ENCODE measurements at places on chromosomes 2 and 18. TPM values are rescaled to one million over a fixed set of nuclear protein-coding genes. Genes with fewer than 3 reads are reported as not detected.

CDK15 gene
- 1.5 TPM for polyA plus RNA-seq

DNA sequence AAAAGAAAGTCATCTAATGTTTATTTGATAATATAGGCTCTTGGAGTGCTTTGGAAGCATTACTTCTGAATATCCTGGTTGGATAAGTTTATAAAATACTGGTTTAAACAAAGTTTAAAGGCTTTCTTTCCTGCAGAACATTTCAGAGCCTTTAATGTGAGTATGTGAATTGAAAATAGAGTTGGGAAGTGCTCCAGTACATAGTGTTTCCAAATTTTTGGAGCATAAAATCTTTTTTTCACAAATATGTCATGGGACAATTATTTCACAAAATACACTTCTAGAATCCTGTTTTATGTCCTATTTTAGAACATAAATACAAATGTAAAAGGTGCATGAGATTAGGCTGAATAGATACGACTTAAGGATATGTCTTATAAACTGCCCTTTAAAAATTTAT is 158.9 kb upstream of the HNRNPA3 start:
- DNase-seq: no peak

- DNase-seq: no peak
Measured at GRCh38 chr2:164896634-164897355, 55.2 kb upstream of the COBLL1 start.

DNA sequence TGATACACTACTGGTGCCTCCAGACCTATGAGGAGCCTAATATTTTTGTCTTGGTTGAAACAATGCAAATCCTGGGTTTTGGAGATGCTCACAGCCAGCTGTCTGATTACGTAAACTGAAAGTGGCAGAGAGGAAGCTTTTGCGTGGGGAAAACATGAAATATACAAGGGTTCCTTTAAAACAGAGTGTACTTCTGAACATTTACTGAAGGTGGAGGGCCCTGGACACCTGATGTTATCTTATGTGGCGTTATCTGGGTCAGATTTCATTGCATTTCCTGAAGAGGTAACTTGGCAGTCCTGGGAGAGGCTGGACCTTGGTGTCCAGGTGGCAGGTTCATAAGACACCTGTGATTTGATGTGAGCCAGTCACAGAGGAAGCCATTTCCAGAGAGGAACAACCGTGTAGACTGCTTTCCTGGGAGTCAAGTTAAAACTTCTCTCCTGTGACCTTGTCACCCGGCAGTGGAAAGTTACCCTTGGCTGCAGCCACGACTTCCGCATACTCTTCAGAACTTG is 105.0 kb downstream of the NEDD4L start:
- DNase-seq: no peak

UGT1A8 gene
- not detected for polyA plus RNA-seq

- no peak for DNase-seq
Measured at GRCh38 chr2:197517150-197517549, 1.3 kb downstream of the MOB4 start.

DNA sequence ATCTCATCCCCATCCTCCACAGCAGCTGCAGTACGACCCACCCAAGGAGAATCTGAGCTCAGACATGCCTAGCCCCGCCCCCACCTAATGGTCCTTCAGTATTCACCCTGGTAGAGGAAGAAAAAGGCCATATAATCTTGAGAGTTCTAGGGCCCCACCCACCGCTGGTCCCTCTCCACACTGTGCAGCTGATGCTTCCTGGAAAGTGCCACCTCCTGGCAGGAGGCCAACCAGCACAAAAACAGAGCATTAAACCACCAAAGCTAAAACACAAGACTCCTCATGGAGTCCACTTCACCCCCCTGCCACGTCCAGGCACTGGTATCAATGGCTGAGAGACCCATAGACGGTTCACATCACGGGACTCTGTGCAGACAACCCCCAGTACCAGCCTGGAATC is 40.7 kb downstream of the MC4R start:
- DNase-seq: no peak

LIMS4 gene
- polyA plus RNA-seq: 1.2 TPM

MFSD2B gene
- 3.7 TPM for polyA plus RNA-seq

- DNase-seq: no peak
Measured at GRCh38 chr2:12657560-12657959, 59.2 kb upstream of the TRIB2 start.

GRCh38 chr18:31591628-31592027 is at the start of gene TTR:
Gene TTR (plus strand): TSS chr18:31591877. CDS start chr18:31591903, 26 bp downstream.
- DNase-seq: no peak

GRCh38 chr2:158733430-158733755 is 61.7 kb upstream of the DAPL1 start:
- DNase-seq: no peak

- DNase-seq: no peak
Measured at GRCh38 chr2:106624787-106625380, 137.7 kb downstream of the CD8B2 start.

ERICH2 gene
- polyA plus RNA-seq: 2.2 TPM

- no peak for DNase-seq
Measured at GRCh38 chr2:216761133-216761532, 65.8 kb upstream of the IGFBP5 start.

GRCh38 chr2:95024371-95024770 is 1.1 kb upstream of the MAL start:
- DNase-seq: no peak

- no peak for DNase-seq
Measured at GRCh38 chr2:170468557-170468956, 246.6 kb upstream of the SP5 start.

DNA sequence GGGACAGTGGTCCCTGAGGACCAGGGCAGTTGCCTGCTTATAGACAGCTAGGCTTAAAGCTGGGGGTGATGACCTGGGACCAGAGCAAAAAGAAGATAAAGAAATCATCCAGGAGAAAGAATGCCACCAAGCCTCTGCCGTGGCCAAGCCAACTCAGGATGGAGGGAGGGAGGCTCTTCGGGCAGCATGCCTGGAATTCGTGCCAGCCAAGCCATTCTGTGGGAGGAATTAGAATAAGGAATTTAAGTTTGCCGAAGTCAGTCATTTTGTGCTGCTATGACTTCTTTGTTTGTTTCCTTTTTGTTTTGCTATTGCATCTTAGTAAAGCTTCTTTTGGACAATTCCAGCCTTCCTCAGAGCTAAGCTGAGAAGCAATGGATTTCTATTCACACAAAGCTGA is 124.1 kb downstream of the EN1 start:
- no peak for DNase-seq

- DNase-seq: no peak
Measured at GRCh38 chr2:189439342-189439741, 1.9 kb upstream of the WDR75 start.

KIF5C gene
- 4.6 TPM for polyA plus RNA-seq

- no peak for DNase-seq
Measured at GRCh38 chr2:44310287-44310686, 35.0 kb downstream of the SLC3A1 start.

GRCh38 chr2:100262046-100262445 is 60.3 kb downstream of the LONRF2 start:
- DNase-seq: no peak

DNA sequence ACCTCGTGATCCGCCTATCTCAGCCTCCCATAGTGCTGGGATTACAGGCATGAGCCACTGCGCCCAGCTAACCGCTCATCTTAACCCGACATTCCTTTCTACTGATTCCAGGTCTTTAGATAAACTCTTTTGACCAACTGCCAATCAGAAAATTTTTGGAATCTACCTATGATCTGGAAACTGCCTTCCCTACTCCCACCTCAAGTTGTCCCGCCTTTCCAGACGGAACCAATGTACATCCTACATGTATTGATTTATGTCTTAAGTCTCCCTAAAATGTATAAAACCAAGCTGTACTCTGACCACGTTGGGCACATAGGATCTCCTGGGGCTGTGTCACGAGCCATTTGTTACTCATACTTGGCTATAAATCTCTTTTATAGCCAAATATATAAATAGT is 3.2 kb upstream of the NEU2 start:
- no peak for DNase-seq

GRCh38 chr2:142234741-142235140 is 103.9 kb upstream of the LRP1B start:
- DNase-seq: no peak

GRCh38 chr2:127422559-127423477 is 4.6 kb downstream of the PROC start:
- no peak for DNase-seq

RFX8 gene
- polyA plus RNA-seq: 1.2 TPM

GRCh38 chr2:170298861-170299429 is 121.0 kb downstream of the MYO3B start:
- DNase-seq: no peak

DNA sequence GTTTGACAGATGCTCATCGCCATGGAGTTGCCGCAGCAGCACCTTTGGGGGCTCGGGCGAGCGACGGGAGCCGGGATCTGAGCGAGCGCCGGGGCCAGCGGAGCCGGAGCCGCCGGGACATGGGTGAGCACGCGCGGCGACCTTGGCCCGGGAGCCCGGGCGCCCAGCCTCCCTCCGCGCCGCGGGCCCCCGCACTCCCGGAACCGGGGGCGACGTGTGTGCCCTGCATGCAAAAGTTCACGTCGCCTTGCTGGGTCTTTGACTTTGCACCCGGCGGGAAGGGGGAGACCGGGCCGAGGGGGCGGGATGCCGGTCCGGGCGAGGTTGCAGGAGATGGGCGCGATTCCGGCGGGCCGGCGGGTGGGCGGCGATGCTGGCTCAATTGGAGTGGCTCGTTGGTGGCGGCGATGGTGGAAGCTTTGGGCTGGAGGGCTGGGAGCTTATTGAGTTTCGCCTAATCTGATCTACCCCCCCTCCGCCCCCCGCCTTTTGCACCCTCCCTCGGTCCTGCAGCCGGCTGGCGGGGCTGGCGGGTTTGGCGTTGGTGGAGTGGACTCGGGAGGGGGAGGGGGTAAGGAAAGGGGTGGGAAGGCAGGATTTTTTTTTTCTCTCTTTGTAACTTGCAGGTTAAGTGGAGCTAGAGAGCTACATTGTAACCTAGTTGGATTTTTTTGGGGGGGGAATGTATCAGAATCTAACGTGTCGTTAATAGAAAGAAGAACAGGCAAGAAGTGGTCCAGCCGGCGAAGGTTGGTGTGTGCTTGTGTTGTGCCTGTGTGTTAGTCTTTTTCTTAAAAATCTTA is at the start of gene SETBP1:
TSS of gene SETBP1 (plus strand) at position 616 of the 803 bp plus-strand sequence. CDS start 20,459 bp downstream, outside the sequence.
- DNase-seq: peak; percentile 83

TTN gene
- 1.3 TPM for polyA plus RNA-seq

CKAP2L gene
- polyA plus RNA-seq: 14.8 TPM

- DNase-seq: no peak
Measured at GRCh38 chr2:237859533-237860272, at the start of gene RAMP1. Gene RAMP1 (plus strand): TSS chr2:237859623. CDS start chr2:237859676, 53 bp downstream.

DNA sequence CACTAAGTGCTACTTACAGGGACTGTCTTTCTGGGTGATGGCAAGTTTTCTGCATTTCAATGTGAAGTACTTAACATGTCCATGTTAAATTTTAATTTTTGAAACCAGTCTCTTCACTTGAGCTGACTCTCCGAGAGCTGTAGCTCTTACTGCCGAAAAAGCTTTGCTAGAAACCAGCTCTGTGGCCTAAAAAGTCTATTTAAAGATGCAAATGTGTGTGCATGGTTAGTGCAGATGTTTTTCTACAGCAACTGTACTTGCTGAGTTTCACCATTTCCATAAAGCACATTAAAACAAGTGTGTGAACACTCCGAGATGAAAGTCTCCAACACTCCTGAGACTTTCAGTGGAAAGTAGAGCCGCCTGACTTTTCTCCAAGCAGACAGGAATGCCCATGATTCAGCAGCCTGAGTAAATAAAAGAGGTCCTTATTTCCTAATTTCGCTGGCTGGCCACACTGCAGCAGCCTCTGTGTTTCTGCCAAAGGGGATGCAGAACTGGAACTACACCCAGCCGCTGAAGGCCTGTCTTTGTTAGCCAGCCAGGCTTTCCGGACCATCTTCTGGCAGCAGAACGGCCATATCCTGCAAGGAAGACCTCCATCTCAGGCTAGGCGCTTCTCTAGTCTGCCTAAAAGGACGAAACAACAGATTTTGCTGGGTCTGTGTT is 121.2 kb downstream of the ZNF521 start:
- DNase-seq: no peak

FHOD3 gene
- 44.2 TPM for polyA plus RNA-seq

RAPGEF4 gene
- 13.0 TPM for polyA plus RNA-seq

DNA sequence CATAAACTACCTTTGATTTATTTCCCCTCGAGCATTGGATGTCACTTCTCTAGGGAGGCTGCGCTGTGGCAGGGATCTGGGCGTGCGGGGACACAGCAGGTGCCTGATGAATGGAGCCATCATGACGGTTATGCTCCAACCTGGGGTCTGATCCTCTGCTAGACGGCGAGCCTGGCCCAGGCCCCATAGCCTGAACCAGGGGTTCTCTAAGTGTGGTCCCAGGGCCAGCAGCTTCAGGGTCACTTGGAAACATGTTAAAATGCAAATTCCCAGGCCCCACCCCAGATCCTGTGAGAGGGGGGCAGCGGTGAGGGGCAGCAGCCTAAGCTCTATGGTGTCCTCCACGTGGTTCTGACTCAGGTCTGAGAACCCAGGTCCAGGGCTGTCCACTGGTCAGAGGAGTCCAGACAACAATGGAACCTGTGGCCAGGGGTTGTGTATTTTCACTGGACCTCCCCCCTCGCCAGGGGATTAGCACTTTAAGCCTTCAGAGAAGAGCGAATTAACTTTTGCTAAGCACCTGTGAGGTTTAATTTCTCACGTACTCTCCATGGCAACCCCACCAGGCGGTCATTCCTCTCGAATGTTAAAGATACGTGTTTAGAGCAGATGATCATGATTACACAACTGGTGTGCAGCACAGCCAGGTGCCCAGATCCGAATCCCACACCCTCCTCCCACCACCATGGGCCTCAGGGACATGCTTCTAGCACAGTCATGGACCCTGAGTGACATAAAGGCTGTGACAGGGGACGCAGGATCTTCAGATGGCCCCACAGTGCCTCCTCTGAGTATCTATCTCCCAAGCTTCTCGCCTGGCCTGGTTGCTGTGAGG is 1.6 kb upstream of the ARHGEF4 start:
- no peak for DNase-seq

OSBPL6 gene
- 6.9 TPM for polyA plus RNA-seq

DNA sequence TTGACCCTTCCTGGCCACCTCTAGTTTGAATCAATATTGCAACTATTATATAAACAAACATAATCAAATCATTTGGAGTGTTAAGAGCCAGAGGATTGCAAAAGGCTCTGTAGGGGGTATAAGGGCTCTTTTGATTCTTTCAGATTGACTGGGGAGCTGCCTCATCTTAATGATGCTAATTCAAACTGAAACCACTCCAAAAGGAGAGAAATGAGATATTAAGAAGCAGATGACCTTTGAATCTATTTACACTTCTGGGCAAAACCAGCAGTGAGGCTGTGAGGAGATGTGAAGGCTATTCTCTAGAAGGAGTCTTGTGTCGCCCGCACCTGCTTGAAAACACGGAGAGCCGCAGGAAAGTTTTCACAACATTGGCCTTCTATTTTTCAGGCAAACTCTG is 311.2 kb upstream of the CRIM1 start:
- DNase-seq: no peak

GRCh38 chr2:127128445-127128904 is 21.5 kb upstream of the BIN1 start:
- peak; percentile 42 for DNase-seq
